NCI-H1417 treated with DMSO at 0.1 percent for 48 hours (cell line): ENCODE measurements at places on chromosomes 2 and 18.

- DNase-seq = no peak
Measured at GRCh38 chr2:120447127-120447785, 101.3 kb downstream of the INHBB start.

GRCh38 chr2:71070294-71071093, 2.0 kb downstream of the NAGK start:
- no peak for DNase-seq

- DNase-seq = no peak
Measured at GRCh38 chr18:56258178-56258577, 380.2 kb downstream of the TXNL1 start.

DNA sequence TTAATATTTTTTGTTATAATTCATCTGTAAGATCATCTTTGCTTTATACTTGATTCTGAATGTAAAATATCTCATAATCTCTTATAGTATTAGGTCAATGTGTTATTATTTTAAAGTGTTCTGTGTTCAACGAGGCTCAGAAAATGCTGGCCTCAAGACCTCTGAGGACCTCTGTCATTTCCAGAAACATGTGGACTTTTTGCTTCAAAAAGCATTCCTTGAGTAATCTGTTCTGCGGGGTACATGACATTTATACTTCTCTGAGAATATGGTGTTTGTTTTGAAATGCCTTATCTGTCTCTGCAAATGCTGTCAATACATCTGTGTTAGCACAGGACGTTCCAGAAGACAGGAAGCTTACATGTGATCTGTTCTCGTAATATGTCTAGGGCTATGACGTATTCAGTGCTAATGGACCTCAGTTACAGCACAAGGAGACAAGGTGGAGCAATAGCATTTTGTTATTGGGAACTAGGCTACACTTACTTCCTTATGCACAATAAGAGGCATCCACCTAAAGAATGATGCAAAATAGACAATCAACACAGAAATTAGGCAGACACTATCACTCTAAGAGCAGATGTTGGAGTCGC, 37.6 kb upstream of the IL1RL1 start:
- DNase-seq = no peak

DNA sequence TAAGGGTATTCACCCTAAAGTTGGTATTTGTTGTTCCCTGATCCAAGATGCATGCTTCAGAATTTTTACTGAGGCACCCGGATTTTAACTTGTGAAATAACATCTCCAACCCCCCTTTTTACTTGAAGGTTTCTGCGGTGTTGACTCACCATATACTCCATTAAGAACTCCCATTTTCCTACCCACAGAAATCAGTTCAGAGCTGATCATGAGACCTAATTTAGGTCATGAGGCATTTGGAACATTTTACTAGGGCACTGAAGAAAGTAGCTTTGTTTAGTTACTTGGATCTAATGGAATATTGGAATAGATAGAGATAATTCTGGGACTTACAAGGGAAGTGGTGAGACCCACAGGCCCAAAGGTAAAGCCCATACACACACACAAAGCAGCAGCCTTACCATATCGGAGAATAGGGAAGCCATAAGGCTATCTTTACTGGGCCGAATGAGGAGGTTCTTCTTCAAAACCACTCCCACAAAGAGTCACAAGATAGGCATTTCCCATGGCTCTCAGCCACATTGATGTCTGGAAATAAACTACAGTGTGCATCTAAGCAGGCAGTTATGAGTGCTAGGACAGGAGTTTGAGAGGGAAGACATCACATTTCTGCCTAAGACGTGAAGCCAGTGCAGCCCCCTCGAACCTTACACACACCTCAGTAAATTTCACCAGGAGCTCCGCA, 681.0 kb upstream of the LRRTM4 start:
- DNase-seq = no peak
